ENCODE measurements at places on chromosomes 3 and 15. TPM values are rescaled to one million over a fixed set of nuclear protein-coding genes. Genes with fewer than 3 reads are reported as not detected.

DNA sequence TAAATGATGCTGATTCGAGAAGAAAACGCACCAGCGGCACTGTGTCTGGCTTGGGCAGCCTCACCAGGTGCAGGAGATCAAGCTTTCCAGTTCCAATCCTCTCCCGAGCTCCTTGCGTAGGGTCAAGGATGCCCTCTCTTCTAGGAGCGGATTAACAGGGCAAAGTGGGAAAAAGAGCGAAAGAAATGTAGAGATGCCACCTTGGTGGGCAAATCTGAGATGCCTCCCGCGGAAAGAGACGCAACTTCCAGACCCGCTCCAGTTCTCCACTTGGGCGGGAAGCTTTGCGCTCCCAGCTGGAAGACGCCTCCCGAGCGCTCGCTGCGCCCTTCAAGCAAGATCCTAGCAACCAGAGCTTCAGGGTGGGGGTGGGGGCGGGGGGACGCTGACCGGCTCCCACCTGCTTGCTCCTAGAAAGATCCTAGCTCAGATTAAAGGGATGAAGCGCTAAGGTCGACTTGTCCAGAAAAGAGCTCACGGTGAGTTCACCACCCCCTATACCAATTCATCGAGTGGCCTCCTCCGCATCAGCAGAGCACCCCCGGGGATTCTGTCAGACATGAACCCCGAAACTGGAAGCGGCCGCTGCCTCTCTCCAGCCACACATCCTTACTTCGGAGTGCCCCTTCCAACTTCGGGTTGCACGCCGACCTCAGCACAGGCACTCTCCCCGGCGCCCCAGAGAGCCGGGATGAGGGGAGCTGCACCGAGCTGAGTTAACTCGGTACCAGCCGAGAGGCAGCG, 769 bp downstream of the TAFA4 start:
- no peak for DNase-seq

The ADAMTSL3 gene
- 0.24 TPM for total RNA-seq

GRCh38 chr3:73805435-73805834, 180.7 kb upstream of the PDZRN3 start:
- DNase-seq, result no peak

The FBLN2 gene
- total RNA-seq, result 14.1 TPM

DNA sequence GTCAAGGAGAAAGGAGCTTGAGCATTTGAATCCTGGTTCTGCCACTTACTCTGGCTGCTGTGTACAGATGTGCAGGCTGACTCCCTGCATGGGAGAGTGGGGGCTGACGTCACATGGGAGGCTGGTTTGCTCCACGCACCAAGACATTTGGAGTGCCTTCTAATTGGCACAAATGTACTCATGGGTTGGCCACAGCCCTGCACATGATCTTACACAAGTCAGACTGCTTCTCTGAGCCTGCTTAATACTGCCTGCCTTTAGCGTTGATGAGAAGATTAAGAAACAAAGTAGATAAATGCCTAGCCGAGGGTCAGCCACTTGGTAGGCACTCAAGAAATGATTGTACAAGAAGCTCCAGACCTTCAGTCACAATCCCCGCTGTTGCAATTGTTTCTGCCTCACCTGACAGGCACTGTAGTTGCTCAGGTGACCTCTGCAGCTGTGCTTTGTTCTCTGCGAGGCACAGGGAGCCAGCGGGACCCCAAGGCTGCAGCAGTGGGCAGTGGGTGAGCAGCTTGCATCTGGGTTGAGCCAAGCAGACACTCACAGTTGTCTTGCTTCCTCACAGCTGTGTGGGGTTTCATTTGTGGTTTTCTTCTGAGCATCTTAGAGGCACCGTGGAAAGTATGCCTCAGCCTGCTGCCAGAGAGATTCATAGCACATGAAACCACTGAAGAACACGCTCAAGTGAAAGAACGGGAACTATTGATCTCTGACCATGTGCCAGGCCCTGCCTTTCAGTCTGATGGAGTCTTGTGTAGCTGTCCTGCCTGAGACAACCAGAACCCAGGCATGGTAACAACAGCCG, 33.1 kb downstream of the GRK7 start:
- no peak for DNase-seq

- no peak for DNase-seq
Measured at GRCh38 chr3:114746502-114746901, 400.6 kb downstream of the ZBTB20 start.

DNA sequence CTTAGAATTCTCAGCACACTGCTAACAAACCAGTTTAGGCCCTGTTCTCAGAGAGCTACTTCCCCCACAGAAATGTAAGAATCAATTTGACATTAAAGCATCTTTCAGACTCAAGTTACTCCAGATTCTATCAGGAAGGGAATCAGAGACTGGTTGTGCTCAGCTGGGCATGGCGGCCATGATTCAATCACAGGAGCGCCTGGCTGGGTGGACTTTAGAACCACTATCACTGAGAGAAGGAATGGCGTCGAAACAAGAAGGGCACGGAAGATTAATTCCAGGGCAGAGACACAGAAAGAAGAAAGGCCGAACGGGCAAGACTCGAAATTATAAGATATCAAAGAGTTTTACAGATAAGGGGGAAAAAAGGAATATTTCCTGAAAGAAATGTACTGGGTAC, 6.2 kb downstream of the TNIK start:
- DNase-seq, result no peak

The LAMB2 gene
- total RNA-seq, result 278 TPM

GRCh38 chr3:28050885-28051284, 190.5 kb upstream of the CMC1 start:
- no peak for DNase-seq

DNA sequence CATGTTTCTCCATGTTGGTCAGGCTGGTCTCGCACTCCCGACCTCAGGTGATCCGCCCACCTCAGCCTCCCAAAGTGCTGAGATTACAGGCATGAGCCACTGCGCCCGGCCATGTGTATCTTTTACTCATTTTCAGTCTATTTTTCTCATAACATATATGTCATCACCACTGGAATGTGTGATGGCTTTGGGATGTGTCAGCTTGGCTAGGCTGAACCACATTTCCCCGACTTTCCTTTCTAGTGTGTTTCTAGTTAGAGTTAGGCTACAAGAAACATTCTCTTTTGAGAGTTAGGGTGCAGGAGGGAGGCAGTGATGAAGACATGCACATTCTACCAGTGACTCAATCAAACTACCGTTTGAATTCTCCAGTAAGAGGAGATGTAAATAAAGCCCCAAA, 444.9 kb upstream of the THBS1 start:
- no peak for DNase-seq

The PGBD4 gene
- 1.8 TPM for total RNA-seq

DNA sequence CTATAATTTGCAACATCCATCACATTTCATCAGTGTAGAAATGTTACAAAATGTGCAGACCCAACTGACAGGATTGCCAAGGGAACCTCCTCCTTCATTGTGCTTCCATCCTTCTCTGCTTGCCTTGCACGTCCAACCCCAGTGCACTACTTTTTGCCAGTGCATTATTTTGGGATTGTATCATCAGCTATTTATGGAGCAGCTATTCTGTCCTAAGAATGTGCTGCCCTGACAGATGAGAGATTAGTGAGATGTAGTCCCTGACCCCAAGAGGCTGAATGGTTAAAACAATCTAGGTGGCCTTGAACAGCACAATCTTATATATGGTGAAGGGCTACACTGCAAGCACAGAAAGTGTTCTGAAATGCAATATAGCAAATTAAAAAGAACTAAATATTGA, 935.8 kb downstream of the IGSF11 start:
- no peak for DNase-seq

DNA sequence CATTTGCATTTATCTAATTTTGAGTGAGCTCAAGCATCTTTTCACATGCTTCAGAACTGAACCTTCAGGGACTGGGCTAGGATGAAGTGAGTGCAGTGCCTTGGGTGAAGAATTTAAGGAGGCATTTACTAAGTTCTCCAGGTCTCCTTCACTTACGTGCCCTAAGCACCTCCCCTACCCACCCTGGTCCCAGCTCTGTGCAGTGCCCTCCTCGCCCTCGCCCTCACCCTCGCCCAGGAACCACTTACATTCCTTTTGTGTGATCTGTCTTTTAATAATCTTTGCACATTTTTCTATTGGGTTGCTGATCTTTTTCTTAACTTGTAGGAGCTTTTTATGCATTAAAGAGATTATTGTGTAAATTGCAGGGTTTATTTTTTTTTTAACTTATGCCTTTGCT, 322.6 kb downstream of the THSD4 start:
- no peak for DNase-seq

- no peak for DNase-seq
Measured at GRCh38 chr15:61527836-61528580, 298.9 kb upstream of the RORA start.

DNA sequence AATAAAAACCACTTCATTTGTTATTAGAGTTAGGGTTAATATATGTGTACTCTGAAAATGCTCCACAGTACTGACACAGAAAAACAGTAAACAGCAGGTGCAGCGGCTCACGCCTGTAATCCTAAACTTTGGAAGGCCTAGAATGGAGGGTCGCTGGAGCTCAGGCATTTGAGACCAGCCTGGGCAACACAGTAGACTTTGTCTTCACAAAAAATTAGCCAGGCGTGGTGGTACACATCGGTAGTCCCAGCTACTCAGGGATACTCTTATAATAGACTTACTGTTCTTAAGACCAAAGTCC, 40.3 kb downstream of the UACA start:
- DNase-seq, result no peak

The CDHR4 gene
- total RNA-seq, result not detected

The FSIP1 gene
- total RNA-seq, result 2.5 TPM

GRCh38 chr3:184230603-184231528, 1.5 kb downstream of the VWA5B2 start:
- no peak for DNase-seq

The MGLL gene
- 0.43 TPM for total RNA-seq

The DZIP1L gene
- 81.9 TPM for total RNA-seq

- DNase-seq, result no peak
Measured at GRCh38 chr3:45332901-45333407, 55.4 kb upstream of the LARS2 start.

DNA sequence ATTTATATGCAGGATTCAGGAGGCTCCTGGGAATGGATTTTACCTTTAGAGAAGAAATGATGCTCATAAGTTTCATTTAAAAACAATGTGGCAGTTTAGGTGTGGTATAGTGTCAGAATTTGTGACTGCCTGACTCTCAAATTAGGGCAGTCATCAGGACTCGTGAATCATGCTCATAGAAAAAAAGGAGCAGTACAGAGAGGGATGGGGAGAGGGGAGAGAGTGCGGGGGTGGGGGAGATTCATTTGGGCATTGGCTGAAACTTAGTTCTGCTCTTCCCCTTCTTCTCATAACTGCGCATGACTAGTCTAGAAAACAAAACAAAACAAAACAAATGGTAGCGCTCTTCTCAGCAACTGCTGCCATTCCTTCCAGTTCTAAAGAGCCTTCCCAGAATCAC, 44.3 kb downstream of the PRTG start:
- no peak for DNase-seq

DNA sequence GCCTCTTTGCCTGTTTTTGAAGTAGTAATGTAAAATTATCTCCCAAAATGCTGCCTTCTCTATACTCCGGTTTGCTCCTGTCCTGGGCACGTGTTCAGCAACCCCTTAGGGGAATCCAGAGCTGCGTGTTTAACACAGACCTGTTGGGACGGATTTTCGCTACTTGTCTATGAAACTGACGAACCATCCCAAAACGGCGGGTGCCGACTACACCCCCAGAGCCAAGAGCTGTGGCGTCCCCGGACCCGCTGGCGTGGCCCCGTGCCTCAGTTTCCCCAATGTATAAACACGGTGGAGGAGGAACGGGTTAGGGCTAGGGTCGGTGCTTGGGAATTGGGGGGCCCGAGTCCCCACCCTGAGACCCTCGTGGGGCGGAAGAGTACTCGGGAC, 473 bp downstream of the FHIT start:
- peak; percentile 14 for DNase-seq

The GPR171 gene
- total RNA-seq, result not detected

The CHRFAM7A gene
- 0.96 TPM for total RNA-seq

DNA sequence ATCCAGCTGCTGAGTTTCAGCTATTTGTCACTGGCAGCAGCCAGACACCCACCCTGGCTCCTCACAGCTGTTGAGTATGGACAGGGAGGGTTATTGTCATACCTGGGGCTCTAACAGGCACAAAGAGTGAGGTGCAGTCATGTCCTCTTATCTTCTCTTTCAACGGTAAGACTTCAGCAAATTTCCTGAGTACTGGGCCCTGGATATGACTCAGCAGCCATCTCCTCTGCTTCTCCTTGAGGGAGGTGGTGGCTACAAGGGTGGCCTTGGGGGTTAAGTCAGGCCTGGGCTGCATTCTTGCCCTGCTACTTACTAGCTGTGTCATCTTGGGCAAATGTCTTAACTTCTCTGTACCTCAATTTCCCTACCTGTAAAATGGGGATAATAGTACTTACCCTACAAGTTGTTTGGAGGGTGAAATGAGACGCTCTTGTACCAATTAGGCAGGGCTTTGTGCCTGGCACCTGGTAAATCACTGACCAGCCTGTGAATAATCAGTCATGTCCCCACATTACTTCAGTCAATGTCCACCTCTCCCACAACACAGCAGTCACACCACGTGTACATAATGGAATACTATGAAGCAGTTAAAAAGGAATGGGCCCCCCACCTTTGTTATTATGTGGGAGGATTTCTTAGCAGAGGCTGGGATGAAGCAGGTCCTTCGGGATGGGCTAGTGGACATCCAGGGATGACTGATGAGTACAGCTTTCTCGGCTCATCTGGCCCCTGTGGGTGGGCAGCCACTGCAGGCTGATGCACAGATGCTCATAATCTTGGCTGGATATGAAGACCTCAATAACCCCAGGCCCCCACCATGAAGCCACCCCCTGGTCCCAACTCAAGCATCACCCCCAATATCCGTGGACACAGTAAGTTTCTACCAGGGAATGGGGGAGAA, 528.8 kb downstream of the SHQ1 start:
- DNase-seq, result no peak

The PLA2G4E gene
- 0.09 TPM for total RNA-seq

- no peak for DNase-seq
Measured at GRCh38 chr15:37823601-37824275, 110.7 kb upstream of the TMCO5A start.

The GHSR gene
- not detected for total RNA-seq
